Endothelial cell of umbilical vein (primary cell): ENCODE measurements at places on chromosomes 1 and 21. TPM values are rescaled to one million over a fixed set of nuclear protein-coding genes. Genes with fewer than 3 reads are reported as not detected.

The S100A7A gene
- not detected in 2 replicates for total RNA-seq

The SELE gene
- total RNA-seq: 1.8 and 4.7 TPM in 2 replicates

The RGS4 gene
- total RNA-seq: 54.9 and 59.3 TPM in 2 replicates

The OR2L2 gene
- total RNA-seq: 0.07 TPM in 1 of 2 replicates, not detected in the other

The CELA2B gene
- total RNA-seq: not detected in 2 replicates

The SLC45A3 gene
- total RNA-seq: 15.6 and 16.9 TPM in 2 replicates

The APOBEC4 gene
- not detected in 2 replicates for total RNA-seq

The TTC34 gene
- total RNA-seq: 0.53 and 0.77 TPM in 2 replicates

The CACNA1S gene
- total RNA-seq: not detected in 2 replicates

The TMEM50B gene
- total RNA-seq: 29.3 and 29.7 TPM in 2 replicates

The XKR8 gene
- total RNA-seq: 10.0 TPM in 2 replicates

The CCNL2 gene
- total RNA-seq: 182 and 188 TPM in 2 replicates

The CRB1 gene
- not detected in 2 replicates for total RNA-seq

The RNU1-3 gene
- 1,319 and 2,019 TPM in 2 replicates for total RNA-seq

The FHL3 gene
- total RNA-seq: 58.7 and 63.8 TPM in 2 replicates

The ACTL8 gene
- not detected in 2 replicates for total RNA-seq

The GJC2 gene
- total RNA-seq: 0.90 and 1.2 TPM in 2 replicates

The CDK11A gene
- total RNA-seq: 50.4 and 53.6 TPM in 2 replicates

The VANGL2 gene
- not detected in 2 replicates for total RNA-seq

The LIN28A gene
- total RNA-seq: not detected in 2 replicates

The ANGPTL3 gene
- total RNA-seq: not detected in 2 replicates

The PTPRU gene
- total RNA-seq: 2.6 and 3.3 TPM in 2 replicates

The TFB2M gene
- total RNA-seq: 14.3 and 14.8 TPM in 2 replicates

The NES gene
- 269 and 274 TPM in 2 replicates for total RNA-seq

The C1orf74 gene
- total RNA-seq: 2.3 and 3.0 TPM in 2 replicates

The NR1I3 gene
- total RNA-seq: not detected in 2 replicates

The GRIK3 gene
- not detected in 2 replicates for total RNA-seq

The NID1 gene
- total RNA-seq: 87.0 and 102 TPM in 2 replicates

The LCE6A gene
- total RNA-seq: not detected in 2 replicates

The PRDM16 gene
- not detected in 2 replicates for total RNA-seq
